SJSA1 (cell line): ENCODE measurements at places on chromosomes 5 and 9. TPM values are rescaled to one million over a fixed set of nuclear protein-coding genes. Genes with fewer than 3 reads are reported as not detected.

DNA sequence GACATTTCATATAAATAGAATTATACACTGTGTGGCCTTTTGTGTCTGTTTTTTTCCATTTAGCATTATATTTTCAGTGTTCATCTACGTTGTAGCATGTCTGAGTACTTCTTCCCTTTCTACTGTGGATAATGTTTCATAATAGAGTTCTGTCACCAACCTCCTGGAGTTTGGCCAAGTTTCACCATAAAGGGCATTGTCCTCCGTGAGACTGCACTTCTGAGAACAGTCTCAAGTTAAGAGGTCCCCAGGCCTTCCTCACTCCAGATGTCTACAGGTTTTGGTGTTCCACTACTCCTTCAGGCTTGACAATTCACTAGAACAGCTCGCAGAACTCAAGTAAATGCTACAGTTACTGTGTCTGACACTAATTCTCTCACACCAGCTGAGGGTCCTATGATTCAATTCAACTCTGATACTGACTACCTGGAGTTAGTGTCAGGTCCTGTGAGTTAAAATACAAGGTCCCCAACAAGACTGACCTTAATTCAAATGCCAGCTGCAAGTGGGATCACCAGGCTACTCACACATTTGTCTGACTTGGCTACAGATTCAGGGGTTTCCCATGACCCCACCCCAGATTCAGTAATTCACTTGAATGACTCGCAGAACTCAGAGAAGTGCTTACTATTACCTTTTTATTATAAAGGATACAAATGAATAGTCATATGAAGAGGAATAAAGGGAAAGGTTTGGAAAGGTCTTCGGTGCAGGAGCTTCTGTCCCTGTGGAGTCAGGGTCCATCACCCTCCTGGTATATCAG is 31.1 kb downstream of the SLC35A4 start:
- DNase-seq: no peak

The GLDC gene
- total RNA-seq: 0.18 TPM in 1 of 2 replicates, not detected in the other

GRCh38 chr9:29004988-29005387 is 1431.7 kb upstream of the C9orf72 start:
- DNase-seq: no peak

DNA sequence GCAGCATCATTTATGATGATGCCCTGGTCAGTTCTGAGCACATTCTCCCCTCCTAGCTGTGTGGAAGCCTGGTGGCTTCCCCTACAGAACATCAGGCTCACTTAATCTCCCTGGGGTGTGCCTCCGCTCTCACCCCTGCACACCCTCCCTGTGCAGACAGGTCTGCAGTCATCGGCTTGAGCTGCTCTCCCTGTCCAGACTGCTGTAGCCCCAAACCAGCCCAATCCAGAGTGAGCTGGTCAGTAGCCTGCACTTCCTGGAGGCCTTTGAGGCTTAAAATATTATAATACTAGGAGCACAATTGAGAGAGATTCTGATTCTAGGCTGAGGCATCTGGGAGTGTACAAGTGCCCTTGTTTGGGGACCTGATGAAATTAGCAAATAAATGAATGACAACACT is 60.2 kb downstream of the PPARGC1B start:
- no peak for DNase-seq

DNA sequence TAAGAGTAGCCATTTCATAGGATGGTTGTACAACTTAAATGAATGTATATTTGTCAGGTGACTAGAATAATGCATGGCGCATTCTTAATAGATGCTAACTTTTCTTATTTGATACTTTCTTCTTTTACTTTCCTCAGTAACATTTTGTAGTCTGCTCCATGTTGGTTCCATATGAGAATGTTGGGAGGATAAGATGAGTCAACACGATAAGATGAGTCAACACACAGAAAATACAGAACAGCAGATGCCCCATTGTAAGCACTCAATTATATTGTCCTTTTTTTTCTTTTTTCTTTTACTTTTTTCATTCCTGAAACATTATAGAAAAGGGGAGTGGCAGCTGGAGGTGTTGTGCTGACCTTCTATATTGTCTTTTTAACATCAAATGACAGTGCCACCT is 92.3 kb upstream of the SPATA31C2 start:
- DNase-seq: no peak

The GRIA1 gene
- total RNA-seq: not detected in 2 replicates

GRCh38 chr9:127194881-127195713 is 69.5 kb upstream of the GARNL3 start:
- no peak for DNase-seq

The PCDHGA1 gene
- 2.2 and 3.1 TPM in 2 replicates for total RNA-seq

The NFIB gene
- 7.6 TPM in 2 replicates for total RNA-seq

- DNase-seq: peak; percentile 85
These were observed 198.1 kb downstream of the NR3C1 start for GRCh38 chr5:143205386-143205785.

- DNase-seq: no peak
These were observed 419.6 kb upstream of the PIK3R1 start for GRCh38 chr5:67795781-67796477.
